ENCODE measurements at places on chromosomes 11 and 22. TPM values are rescaled to one million over a fixed set of nuclear protein-coding genes. Genes with fewer than 3 reads are reported as not detected.

KCNE3 gene
- polyA plus RNA-seq = 1.0 TPM

POU2AF2 gene
- polyA plus RNA-seq = not detected

LRFN4 gene
- 9.7 TPM for polyA plus RNA-seq

GRAP2 gene
- polyA plus RNA-seq = not detected

CD6 gene
- not detected for polyA plus RNA-seq

MFRP gene
- not detected for polyA plus RNA-seq

DEUP1 gene
- not detected for polyA plus RNA-seq

MUC5AC gene
- under 0.01 TPM for polyA plus RNA-seq

KRTAP5-1 gene
- not detected for polyA plus RNA-seq

All from AG04450 (cell line).